ENCODE measurements at places on chromosomes 16 and 17. TPM values are rescaled to one million over a fixed set of nuclear protein-coding genes. Genes with fewer than 3 reads are reported as not detected.

DNA sequence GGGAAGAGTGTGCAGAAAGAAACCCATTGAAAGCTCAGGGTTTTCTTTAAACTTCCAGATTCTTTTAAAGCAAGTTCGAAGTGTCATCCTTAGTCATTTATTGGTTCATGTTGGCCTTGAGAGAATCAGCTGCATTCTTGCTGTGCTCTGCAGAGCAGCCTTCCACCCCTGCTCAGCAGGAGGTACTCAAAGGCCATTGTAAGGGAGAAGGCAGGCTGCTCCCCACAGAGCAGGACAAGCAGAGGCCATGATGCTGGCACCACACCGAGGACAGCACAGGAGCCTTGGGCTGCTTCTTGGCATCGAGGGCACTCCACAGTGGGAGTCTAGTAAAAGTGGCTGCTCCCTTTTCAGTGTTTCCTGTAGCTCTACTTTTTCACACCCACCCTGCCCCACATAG, 29.6 kb downstream of the NMT1 start:
- no peak for DNase-seq

DNA sequence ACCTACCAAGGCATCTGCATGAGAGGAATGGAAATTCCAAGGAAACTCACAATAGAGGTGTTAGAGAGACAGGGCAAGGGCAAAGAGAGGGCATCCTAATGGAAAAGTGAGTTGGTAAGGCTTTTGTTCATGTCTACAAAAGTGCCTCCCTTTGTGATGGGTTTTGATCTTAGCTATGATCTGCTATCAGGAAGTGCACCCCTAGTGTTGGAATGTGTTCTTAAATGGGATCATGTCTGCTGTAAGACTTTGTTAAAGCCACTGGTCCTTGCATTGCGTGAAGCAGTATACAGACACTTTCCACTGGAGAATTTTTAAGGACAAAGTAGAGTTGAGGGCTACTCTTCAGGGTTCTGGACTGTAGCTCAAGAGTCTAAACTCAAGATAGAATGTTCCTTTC, 92.0 kb downstream of the MAP2K6 start:
- no peak for DNase-seq

DNA sequence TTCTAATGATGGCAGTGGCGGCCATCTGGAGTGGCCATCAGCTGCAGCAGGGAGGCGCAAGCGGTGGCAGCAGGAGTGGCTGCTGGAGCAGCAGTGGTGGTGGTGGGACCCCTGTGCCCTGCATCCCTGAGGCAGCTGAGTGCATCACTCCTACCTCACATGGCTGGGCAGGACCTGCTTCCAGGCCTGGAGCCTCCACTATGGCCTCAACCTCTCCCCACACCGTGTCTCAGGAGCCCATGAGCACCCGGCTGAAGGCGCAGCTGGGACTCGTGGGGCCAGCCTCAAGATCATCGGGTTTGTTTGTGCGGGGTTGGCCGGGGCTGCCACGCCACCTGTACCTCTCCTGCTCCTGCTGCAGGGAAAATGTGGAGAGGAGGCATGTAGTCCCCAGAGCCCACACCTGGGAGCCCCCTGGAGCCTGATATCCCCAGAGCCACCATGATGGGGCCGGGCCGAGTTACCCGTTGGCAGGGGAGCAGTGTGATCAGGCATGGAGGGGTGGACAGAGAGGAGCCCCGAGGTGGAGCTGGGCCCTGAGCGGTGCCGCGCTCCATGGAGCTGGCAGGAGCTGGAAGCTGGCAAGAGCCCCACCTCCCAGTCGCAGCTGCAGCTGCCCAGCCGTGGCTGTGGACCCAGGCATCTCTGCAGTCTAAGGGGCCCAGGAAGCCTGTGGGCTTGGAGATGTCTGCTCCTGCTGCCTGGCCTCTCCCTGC, 16.7 kb downstream of the RHOT1 start:
- no peak for DNase-seq

- no peak for DNase-seq
Observed at GRCh38 chr16:61813339-61813738, 222.9 kb downstream of the CDH8 start.

GRCh38 chr17:79622776-79623175, 11.9 kb upstream of the RBFOX3 start:
- DNase-seq: no peak

GRCh38 chr16:86951831-86952598, 365.2 kb downstream of the C16orf95 start:
- peak; percentile 96 for DNase-seq

DNA sequence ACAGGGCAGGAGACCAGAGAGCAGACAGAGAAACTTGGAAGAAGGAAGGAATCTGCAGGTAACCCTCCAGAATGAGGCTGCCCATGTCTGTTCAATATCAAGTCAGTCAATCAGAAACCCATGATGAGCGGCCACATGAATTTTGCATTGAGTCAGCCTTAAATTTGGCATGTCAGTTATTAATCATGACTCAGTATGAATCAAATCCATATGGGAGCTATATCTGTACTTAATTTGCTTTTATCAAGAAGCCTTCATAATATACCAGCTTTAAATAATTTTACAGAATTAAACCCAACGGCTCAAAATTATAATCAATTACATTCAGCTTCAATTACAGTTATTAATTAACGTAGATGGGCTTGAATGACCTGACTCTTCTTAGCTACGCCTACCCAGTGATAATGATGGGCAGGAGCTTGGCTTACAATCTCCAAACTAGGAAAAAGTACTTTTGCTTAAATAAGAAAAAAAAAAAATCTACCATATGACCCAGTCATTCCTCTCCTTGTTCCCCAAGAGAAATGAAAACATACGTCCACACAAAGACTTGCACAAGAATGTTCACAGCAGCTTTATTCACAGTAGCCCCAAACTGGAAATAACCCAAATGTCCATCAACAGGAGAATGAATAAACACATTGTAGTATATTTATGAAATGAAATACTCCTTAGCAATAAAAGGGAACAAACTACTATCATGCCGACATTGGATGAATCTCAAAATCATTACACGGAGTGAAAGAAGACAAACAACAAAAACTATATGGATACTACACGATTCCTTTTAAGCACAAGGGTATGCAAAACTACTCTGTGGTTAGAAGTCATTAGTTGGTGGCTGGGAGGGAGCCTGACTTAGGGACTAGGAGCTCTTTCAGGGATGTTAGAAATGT, 48.6 kb downstream of the SLC39A11 start:
- peak; percentile 79 for DNase-seq

DNA sequence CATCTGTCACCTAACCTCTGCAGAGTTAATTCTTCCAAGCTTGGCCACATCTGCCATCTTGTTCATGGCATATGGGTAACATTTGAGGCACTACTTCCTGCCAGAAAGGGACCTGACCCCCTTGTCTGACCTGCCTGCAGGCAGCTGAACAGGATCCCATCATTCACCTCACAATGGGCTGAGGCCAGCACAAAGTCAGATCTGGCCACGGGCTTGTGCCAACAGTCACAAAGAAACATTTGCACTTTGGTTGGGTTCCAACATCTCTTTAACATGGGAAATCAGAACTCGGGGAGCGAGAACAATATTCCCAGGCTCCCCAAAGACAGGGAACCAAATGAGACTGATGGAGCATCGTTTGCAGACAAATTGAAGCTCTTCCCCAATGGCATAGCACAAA, 116.1 kb downstream of the XYLT1 start:
- DNase-seq: no peak

DNA sequence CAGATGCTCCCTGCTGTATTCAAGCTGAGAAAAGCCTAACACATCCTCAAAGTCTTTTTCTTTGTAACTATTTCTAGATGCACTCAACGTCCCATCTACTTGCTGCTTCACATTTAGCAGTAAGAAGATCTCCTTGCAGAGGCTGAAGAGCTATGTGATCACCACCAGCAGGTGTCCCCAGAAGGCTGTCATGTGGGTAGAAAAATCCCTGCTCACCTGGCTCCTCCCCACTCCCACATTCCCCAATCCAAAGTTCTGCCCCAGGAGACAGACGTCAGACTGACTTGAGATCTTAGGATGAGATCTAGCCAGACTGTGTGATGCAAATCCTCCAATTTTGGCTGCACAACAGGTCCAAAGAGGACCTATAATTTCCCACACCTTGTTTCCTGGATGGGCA, 1.1 kb downstream of the CCL13 start:
- DNase-seq: no peak

- no peak for DNase-seq
Observed at GRCh38 chr17:63497708-63498483, 21.0 kb downstream of the ACE start.

DNA sequence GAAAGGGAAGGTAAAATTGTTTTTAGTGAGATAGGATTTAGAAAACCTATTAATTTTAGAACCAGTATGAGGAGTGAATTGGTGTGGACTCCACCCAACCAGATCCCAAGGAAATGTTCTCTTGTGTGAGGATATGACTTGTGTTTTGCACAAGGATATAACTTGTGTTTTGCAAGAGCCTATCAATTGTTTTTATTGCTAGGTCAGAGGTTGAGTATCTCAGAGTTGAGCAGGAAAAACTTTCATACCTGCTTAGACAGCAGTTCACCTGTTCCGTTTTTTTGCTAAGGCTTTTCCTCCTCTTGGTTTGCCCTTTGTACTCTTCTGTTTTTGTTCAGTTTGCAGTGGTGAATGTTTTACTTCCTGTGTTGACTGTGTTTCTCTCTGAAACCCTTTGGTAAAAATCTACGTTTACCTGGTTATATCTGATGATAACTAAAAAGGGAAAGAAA, 5.1 kb downstream of the NBR1 start:
- DNase-seq: no peak

DNA sequence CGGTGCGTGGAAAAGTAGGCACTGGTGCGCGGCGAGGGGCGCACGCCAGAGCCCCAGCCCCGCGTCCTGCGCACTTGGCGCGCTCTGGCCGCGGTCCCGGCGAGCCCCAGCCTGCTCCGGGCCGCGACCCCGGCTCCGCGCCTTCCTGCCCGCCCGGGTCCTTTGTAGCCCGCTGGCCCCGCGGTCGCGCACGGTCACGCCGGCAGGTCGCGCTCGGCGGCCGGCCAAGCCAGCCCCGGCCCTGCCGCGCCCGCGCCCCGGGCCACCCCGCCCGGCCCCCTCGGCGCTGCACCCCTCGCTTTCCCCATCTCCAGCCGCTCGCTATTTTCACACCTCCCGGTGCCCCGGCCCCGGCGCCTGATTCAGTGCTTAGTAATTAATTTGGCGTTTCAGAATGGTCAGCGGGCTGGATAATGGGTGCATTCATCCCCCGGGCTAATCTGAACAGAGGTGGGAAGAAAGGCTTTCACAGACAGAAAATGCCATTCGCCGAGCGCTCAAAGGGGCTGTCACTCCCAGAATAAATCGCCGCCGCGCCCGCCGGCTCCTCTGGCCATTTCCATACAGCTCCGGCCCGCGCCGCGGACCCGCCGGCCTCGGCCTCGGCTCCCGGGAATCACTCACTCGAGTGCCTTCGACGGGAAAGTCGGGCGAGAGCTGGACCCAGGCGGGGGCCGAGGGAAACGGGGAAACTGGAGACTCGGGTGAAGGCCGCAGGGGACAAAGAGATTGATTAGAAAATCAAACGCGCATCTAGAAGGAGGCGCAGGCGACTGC, 17.8 kb upstream of the NTN1 start:
- DNase-seq: no peak

DNA sequence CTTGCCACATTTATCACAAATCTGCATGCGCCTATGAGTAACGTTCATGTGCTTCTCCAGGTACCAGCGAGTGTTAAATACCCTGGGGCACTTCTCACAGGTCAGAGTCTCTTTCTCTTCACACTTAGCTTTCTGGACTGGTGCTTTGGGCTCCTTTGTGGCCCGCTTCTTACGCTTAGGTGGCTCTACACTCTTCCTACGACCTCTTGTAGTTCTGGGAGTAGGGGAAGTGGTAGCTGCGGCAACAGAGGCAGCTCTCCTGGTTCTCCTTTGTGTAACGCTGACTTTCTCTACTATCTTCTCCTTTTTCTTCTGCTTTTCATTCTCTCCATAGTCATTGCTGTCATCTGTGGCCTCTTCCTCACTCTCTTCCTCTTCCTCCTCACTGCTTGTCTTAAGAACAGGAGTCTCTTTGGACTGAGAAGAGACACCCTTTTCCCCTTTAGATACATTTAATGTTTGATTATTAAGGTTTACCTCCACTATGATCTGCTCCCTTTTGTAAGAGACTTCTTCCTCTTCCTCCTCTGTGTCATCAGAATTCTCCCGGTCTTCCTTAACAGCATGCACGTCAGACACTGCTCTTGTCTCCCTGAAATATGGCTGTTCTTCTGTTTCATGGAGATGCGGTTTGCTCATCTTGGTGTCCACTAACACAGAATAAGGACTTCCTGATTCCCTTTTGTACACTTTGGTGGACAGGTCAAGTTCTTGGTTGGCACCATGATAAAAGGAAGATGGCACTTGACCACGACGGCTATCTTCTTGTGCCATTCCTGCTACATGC, 45.0 kb downstream of the ZNF652 start:
- DNase-seq: no peak

DNA sequence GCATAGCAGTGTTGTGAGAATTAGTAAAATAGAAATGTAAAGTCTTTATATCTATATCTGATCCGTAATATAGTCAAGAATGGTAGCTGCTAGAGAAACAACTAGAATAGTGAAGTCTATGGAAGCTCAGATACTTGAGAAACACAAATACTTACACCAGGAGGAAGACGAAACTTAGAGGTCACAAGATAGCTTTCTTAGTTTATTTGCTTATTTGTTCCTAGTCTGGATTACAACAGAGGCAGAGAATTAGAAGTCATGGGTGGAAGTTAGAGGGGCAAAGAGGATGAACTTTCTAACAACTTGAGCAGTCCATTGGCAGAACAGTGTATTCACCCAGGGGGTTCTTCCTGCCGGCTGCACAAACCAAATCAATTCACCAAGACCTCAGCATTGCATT, 13.9 kb downstream of the GNGT2 start:
- no peak for DNase-seq

GRCh38 chr17:45315648-45316433, 979 bp downstream of the MAP3K14 start:
- no peak for DNase-seq

- DNase-seq: no peak
Observed at GRCh38 chr17:35912339-35912912, 18.1 kb downstream of the RDM1 start.

GRCh38 chr17:10208604-10209193, 10.3 kb upstream of the GAS7 start:
- DNase-seq: no peak

- DNase-seq: no peak
Observed at GRCh38 chr17:4499431-4500190, 930 bp downstream of the SPNS2 start.

- DNase-seq: no peak
Observed at GRCh38 chr17:30346221-30346795, 12.5 kb upstream of the TMIGD1 start.

GRCh38 chr16:3013491-3013951, 798 bp downstream of the CLDN9 start:
- no peak for DNase-seq

Gene TMC5
- total RNA-seq: under 0.01 TPM

Gene METRN
- total RNA-seq: 30.7 TPM

Gene SCNN1G
- total RNA-seq: not detected

Gene CCL16
- total RNA-seq: not detected

Gene CCL4L2
- not detected for total RNA-seq

Gene CLEC18B
- total RNA-seq: not detected

Gene TP53TG3
- not detected for total RNA-seq

Gene ZMYND15
- 0.18 TPM for total RNA-seq

Gene LUC7L
- 37.0 TPM for total RNA-seq

Gene OMG
- 3.9 TPM for total RNA-seq

Gene HIGD1B
- not detected for total RNA-seq

Gene NACA2
- total RNA-seq: not detected

Gene NHLRC4
- 2.0 TPM for total RNA-seq

Gene PTGES3L
- total RNA-seq: 0.65 TPM
